Dorsolateral prefrontal cortex (tissue), 122 donors: ENCODE measurements at places on chromosomes 6 and 20.

GRCh38 chr6:13924146-13924948 is 405 bp upstream of the RNF182 start:
- no peak for DNase-seq

DNA sequence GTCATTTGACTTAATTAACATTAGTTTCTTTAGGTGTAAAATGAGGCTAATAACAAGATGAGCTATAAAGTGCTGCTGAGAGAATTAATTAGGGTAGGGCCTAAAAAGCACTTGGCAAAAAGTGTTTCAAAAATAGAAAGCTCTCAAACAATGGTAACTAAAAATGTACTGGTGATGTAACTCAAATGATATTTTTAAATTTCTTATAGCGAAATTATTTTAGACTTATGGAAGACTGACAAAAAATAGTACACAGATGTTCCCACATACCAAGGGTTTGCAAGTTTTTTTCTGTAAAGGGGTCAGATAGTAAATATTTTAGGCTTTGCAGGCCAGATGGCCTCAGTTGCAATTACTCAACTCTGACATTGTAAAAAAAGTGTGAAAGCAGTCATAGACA is 190.7 kb upstream of the UFL1 start:
- DNase-seq: no peak

- no peak for DNase-seq
Observed at GRCh38 chr20:63116412-63117106, 99.4 kb downstream of the YTHDF1 start.

GRCh38 chr6:44096612-44097011 is 30.6 kb downstream of the MRPL14 start:
- peak; percentile 84 for DNase-seq

DNA sequence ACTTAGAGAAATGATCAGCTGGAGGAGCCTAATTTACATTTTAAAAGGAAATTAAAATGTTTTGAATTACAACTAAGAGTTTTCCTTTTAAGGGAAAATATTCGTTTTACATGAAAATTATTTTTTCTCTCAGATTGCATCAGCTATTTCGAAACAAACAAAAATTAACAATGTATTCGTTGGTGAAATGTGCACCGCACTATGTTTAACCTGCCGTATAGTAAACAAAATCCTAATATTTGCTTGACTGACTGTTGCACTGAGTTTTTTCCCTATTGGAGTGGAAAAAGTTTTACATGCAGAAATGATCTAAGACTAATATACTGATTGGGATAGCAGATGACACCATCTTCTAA is 5.7 kb downstream of the PDE10A start:
- no peak for DNase-seq

DNA sequence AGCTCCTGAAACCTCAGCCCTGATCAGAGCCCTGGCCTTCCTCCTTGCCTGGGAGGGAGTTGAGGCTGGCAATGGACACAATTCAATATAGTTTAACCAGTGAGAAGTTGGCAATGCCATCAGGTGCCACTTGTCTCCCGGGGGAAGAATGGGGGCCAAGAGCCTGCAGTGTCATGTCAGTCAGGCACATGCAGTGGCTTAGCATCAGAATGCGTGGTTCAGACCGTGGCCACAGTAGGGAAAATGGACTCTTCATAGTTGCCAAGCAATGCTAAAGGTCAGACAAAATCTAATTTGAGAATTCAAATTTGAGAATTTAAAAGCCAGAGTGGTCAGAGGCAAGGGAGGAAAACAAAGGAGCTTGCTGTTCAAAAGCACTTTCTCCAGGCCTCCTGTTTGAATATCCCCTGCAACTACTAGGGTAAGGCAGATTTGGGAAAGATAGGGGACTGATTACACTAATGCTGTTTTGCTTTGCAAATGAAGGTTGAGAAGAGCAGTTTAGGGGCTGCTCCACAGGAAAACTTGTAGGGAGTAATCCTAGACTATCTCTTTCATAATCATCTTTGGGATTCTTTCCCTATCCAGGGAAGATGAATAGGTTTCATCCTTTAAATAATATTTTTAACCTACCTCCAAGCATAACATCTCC is 33.1 kb upstream of the CLIC5 start:
- DNase-seq: no peak

GRCh38 chr20:16485401-16485800 is 87.8 kb downstream of the KIF16B start:
- DNase-seq: no peak

- no peak for DNase-seq
Observed at GRCh38 chr6:3835055-3835731, 14.0 kb upstream of the FAM50B start.

DNA sequence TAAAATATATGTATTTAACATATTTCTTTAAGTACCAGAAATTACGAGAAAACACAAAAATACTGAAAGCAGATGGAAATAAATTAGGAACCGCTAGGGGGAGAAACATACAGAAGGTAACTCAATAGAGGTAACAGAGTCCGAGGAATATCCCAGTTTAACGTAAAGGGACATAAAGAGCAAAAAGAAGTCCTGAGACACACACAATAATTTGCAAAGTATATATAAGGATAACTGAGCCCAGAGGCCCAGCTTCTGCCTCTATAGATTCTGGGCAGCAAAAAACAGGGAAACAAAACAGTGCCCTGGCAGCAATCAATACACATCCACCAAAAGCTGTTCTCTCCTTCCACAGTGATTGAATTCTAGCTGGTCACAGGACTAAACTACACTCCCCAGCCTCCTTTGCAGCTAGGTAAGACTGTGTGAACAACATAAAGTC is 15.1 kb downstream of the TBC1D32 start:
- no peak for DNase-seq

DNA sequence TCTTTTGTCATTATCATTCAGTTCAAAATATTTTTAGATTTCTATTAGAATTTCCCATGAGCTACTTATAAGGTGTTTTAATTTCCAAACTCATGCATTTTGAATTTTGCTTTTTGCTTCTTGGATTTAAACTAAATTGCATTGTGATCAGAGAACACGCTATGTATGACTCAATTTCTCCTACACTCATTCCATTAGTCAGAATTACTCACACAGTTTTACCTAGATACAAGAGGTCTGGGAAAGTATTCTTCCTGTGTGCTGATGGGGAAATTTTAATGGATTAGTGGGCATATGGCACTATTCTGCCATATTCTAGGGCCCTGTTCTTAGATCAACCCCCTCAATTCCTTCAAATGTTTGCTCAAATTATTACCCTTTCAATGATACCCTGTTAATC is 49.9 kb upstream of the BMP5 start:
- DNase-seq: no peak

DNA sequence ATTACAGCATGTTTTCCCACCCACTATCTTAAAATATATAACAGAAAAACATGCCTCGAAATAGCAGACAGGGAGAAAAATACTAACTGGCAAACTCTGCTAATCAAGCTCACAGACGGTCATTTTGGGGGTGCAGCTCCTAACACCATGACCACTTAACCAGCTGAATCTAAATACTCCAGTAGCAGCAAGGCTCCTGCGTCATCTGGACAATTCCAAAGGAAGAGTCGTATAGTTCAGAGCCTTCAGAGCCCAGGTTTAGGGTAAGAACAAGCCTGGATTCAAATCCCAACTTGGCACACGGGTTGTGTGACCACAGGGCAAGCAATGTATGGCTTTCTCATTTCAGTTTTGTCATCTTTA is 81.3 kb upstream of the COL21A1 start:
- no peak for DNase-seq

GRCh38 chr20:51400051-51400926 is 142.2 kb downstream of the NFATC2 start:
- DNase-seq: no peak

- DNase-seq: no peak
Observed at GRCh38 chr6:102474041-102474807, 1080.7 kb downstream of the GRIK2 start.

GRCh38 chr6:169513478-169514193 is 188.2 kb downstream of the WDR27 start:
- no peak for DNase-seq

DNA sequence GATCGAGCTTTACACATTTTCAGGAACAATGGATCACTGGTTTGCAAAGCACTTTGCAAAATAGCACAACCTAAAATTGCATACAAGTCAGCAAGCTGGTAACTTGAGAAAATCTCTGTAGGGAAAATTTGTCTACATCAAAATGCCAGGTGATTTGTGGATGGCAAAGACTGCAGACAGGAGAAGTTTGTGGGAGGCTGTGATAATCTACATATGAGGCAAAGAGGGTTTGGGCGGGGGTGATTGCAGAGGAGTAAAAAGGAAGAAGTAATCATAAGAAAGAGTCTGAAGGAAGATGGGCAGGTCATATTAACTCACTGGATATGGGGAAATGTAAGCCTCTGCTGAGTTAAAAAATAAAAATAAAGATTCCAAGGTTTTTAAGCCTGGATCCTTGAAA is 166.3 kb upstream of the STXBP5 start:
- DNase-seq: no peak

DNA sequence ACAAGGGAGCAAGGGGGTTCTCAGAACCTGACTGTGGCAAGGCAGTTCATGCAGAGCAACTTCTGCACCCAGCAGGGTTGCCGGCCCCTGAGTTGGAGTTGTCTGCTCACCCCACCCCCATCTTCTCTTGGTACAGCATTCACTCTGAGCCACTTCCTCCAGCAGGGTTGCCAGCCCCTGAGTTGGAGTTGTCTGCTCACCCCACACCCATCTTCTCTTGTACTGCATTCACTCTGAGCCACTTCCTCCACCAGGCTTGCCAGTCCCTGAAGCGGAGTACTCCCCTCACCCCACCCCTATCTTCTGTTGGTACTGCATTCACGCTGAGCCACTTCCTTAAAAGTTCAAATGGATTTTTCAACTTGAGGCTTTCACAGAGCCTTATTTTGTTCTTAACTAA is 79.7 kb upstream of the SYNDIG1 start:
- no peak for DNase-seq

DNA sequence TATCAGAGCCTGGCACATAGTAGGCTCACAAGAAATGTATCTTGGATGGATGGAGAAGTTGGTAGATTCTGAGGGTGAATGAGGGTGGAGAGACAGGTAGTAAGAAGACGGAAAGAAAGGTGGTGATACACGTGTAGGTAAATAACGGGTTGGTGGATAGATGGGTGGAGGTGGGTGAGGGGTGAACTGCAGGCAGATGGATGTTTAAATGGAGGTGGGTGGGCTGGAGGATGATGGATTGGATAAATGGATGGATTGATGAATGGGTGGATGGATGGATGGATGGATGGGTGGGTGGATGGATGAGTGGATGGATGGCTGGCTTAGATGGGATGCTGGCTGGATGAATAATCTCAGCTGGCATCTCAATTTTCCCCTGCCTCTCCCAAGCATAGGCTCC is 9.9 kb downstream of the CDH22 start:
- no peak for DNase-seq

DNA sequence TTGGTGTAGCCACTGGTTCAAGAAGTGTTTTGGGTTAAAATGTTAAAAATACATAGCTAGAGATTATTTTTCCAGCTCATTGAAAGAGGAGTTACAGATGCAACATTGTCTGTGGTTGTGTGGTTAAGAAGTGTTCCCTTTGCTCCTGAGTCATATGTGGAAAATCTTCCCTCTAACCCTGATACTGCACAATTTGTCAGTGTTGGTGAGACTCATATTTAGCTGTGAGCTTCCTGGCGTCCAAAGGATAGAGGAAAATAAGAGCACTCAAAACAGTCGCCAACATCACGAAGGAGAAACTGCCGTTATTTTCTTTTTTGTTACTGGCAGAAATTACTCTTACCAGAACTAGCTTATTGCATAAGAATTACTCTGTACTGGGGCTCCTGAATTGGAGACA is 250.4 kb downstream of the CDH4 start:
- no peak for DNase-seq

- no peak for DNase-seq
Observed at GRCh38 chr6:15577106-15577505, 85.7 kb downstream of the DTNBP1 start.

DNA sequence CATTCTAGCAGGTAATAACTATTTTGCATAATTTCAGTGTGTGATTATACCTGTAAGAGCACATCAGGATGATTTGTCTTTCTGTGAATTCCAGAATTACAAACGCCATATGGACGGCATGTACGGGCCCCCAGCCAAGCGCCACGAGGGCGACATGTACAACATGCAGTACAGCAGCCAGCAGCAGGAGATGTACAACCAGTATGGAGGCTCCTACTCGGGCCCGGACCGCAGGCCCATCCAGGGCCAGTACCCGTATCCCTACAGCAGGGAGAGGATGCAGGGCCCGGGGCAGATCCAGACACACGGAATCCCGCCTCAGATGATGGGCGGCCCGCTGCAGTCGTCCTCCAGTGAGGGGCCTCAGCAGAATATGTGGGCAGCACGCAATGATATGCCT is 122.7 kb downstream of the TMEM242 start:
- DNase-seq: no peak

GRCh38 chr6:106275692-106276091 is 49.9 kb downstream of the ATG5 start:
- DNase-seq: no peak
